ENCODE measurements at places on chromosomes 16 and 17.
A peak's percentile ranks its signal among the peaks of the same experiment; 100 is the strongest.

GRCh38 chr16:16861546-16861945 lies 482.6 kb downstream of the NPIPA7 start:
- DNase-seq: peak; percentile 1

DNA sequence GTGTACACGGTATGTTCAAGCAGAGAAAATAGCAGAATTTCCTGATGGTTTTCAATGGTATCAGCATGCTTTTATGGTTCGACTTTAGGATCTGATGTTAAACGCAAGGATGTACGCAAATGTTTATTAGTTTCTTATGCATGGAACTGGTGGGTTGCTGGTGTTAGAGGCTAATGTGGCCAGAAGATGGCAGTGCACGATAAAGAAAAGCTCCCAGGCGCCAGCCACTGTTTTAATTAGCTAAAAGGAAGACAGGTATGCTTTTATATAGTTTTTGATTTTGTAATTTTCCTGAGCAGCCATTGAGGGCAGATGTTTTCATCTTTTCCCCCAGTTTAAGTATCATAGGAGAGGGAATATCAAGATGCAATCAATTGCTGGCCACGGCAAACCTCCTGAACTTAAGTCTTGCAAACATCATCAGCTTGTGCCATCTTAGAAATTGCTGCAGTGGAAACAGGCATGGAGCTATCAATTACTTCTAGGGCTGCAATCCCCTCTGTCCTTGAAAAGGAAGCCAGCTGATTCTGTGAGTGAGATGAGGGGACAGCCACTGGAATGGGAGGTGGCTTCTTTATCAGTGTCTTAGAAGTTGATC lies 648.5 kb upstream of the RBFOX1 start:
- DNase-seq: no peak

GRCh38 chr17:34619687-34620217 lies 40.4 kb downstream of the TMEM132E start:
- DNase-seq: no peak

DNA sequence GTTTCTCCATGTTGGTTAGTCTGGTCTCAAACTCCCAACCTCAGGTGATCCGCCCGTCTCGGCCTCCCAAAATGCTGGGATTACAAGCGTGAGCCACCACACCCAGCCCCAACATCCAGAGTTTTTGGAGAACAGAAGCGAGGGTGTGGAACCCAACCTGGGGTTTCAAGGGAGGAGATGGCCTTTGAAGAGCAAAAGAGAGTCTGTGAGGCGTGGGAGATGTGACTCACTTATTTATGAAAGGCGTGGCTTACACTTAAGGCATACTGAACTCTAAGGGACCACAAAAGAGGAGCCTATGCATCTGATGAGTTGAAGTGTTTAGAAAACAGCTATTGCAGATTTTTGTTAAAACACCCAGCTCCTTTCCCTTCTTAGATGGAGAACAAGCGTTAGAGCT lies 18.9 kb downstream of the ARSG start:
- no peak for DNase-seq

DNA sequence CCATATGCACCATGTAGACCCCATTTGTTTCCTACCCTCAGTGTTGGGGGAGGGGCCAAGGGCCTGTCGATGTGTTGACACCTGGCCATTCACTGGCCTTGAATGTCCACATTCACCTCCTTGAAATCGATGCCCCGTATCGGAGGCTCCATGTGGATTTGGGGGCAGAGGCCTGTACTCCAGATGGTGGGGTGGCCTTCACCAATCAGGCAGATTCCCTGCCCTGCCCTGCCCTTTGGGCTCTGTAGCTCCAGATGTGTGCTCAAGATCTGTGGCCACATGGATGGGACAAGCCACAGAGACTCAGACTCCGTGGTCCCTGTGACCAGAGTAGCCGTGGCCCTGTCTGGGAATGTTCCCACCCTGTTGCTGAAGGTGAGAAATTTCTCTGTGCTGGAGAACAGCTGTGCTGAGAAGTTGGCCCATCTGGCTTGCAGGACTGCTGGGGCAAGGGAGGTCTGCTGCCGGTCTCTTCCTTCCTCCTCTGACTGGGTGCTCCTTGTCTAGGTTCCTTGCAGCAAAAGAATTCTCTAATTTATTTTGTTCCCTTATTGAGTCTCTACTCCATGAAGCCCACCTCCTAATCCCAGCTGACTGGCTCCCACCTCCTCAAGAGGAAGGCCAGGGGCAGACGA lies 221.3 kb downstream of the SEC14L1 start:
- no peak for DNase-seq

GRCh38 chr17:66135896-66136295 lies 56.0 kb downstream of the CEP112 start:
- DNase-seq: peak; percentile 37

- DNase-seq: no peak
These were observed 42.7 kb downstream of the NT5M start for GRCh38 chr17:17345686-17346427.

DNA sequence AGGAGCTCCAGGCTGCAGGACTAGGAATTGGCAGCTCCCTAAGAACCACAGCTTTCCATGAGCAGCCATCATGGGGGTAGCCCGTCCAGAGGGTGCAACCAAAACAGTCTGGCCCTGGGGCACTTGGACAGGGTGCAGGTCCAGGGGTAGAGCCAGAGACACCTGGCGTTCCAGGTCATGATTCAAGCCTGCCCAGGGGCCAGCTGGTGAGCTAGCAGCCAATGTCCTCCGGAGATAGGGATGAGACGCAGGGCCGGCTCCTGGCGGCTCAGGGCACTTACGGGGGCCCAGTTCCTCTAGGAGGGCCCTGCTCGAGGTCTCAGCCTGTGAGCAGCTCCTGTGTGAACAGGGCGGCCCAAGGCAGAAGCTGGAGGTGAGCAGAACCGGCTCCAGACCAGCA lies 22.1 kb downstream of the PIEZO1 start:
- DNase-seq: no peak

DNA sequence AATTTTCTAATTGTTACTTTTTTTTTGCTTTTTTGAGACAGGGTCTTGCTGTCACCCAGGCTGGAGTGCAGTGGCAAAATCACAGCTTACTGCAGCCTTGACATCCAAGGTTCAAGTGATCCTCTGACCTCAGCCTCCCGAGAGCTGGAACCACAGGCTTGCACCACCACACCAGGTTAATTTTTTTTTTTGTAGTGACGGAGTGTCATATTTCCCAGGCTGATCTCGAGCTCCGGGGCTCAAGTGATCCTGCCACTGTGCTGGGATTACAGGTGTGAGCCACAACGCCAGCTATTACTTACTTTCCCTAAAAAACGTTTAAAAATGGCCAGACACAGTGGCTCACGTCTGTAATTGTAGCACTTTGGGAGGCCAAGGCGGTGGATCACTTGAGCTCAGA lies 6.6 kb downstream of the NPLOC4 start:
- no peak for DNase-seq

GRCh38 chr17:75950855-75951554 lies 10.2 kb upstream of the FBF1 start:
- peak; percentile 28 for DNase-seq

GRCh38 chr17:57276621-57277020 lies 20.3 kb downstream of the MSI2 start:
- DNase-seq: no peak

DNA sequence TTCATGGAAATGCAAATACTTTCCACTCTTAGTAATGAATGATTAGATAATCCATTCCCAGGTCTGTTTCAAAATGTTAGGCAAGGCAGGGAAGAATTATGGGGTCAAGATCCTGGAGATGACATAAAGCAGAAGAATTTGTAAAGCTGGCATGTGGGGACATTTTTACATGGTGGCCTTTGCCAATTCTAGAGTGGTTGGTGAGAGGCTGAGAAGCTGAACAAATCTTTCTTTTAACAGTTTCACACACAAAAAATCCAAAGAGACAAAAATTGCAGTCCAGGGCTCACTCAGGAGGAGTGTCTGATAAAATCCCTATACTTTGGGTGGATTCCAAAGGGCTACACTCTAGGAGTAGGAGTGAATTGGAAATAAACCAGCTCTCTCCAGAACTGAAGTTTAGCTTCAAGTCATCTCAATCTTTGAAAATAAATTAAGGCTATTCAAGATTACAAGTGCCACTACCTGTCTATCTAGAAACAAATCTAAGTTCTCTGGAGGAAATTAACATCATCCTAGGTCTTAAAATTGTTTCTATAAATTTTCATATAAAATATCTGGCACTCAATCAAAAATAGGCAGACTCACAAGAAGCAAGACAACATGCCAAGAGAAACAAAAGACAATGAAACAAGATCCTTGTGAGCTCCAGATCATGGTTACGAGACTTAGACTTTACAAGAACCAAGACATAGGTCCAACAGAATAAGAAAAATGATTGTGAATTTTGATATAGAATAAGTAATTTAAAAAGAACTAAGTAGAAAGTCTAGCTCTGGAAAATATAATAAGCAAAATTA lies 113.0 kb upstream of the AXIN2 start:
- no peak for DNase-seq

GRCh38 chr17:17455173-17455572 lies 21.6 kb upstream of the MED9 start:
- DNase-seq: no peak

GRCh38 chr16:24075302-24075701 lies 180.8 kb upstream of the CACNG3 start:
- no peak for DNase-seq

DNA sequence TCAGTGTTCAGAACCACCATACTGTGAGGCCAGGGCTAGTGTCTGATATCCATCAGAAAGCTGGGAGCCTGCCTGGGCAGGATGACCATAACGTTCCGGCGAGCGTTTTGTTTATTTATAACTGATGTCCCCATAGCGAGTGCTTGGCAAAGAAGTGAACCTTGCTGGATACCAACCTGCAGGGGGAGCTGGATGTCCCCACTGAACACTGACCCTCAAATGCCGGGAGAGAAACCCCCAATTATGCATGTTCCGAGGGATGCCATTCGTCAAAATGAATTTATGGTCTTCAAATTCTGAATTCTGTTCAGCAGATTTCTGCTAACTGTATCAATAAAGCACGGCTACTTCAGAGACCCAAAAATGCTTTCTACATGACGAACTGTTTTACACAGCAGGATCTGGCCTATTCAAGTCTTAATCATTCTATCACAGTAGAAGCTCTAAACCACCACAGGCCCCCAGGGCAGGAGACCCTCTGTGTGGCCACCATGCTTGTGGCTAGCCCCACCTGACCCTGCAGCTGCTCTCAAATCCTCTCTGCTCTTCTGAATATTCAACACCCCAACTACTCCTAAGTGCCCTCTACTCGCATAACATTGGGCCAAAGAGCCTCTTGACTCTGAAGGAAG lies 15.2 kb downstream of the MED24 start:
- DNase-seq: peak; percentile 82

DNA sequence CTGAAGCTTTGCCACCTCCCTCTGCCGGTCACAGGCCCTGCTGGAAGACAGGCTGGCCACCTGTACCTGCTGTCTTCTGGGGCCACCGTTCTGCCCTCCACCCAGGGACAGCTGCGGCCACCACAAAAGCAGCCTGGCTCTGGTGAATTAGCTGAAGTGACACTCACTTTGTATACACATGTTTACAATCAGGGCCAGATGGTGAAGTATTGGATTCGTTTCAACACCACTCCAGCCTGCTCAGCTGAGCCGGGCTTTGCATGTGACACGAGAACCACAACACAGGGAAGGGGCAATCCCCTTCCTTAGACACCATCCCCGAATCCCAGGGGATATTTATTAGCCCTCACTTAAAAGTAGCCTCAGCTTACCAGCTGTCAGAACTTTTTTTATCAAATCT lies 191.5 kb upstream of the RPL38 start:
- no peak for DNase-seq

GRCh38 chr17:16353317-16354174 lies at the start of gene CENPV:
Gene CENPV (minus strand): TSS chr17:16353469. CDS start chr17:16353436, 33 bp downstream.
- peak; percentile 19 for DNase-seq

- DNase-seq: peak; percentile 69
These were observed 2.8 kb upstream of the UBTF start for GRCh38 chr17:44222112-44222869.

- DNase-seq: no peak
These were observed 197.3 kb downstream of the ANKFN1 start for GRCh38 chr17:56350592-56350991.

DNA sequence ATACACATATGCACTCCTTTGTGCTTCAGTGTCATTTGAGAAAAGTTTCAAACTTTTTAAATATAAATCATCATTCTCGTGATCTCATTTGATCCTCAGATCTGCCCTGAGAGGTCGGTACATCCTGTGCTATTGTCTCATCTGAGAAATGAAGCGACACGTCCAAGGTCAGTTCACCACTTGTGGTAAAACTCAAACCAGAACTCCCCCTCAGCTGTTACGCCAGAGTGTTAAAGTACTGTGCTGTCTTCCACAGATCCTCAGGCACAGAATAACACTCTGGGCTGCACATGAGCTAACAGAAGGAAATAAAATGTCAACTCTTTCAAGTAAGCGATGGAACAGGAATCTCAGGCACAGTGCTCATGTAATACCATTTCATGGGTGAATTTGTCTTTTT lies 31.4 kb downstream of the ANKFN1 start:
- DNase-seq: peak; percentile 88

GRCh38 chr17:80034791-80035686 lies 633 bp downstream of the TBC1D16 start:
- DNase-seq: peak; percentile 24

DNA sequence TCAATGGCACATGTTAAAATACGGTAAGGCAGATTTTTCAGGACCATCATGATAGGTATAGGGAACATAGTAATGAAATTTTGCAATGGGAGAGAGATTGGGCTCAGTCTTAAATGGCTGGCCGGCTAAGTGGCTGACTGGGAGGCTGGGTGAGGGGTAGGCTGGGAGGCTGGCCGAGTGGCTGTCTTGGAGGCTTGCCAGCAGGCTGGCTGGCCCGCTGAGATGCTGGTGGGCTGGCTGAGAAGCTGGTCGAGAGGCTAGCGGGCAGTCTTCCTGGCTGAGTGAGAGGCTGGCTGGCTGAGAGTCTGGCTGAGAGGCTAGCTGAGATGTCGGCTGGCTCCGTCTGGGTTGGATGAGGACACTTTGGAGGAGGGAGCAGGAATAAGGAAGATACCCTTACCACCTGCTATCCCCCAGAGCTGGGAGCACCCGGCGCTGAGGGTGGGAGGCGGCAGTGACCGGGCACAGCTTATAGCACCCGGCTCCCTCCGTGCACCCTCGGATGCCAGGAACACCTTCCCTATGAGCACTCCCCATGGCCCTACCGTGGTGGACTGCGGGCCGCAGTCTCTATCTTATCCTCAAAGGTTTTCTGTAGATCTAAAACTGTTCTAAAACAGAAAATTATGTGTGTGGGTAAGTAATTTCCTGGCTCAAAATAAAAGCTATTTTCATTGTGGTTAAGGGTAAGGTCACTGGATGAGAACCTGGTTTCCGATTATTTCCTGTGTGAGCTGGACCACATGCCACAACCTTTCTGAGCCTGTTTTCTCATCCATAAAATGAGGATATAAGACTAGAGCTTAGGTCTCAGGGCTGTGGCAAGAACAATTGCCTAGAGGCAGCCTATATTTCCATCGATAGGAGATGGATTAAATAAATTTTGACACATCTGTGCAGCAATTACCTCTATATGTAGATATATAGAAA lies 34.5 kb upstream of the TMC5 start:
- DNase-seq: no peak

All from amniotic epithelial cell (primary cell).